ENCODE measurements at places on chromosomes 13 and 19.

GRCh38 chr19:51709575-51709974, 14.2 kb downstream of the HAS1 start:
- no peak overlapping the region for H3K27ac ChIP-seq
- DNase-seq, result no peak
- peaks cover 31% of the 10 kb centered on the region for H3K36me3 ChIP-seq
- peaks cover 3% of the 10 kb centered on the region for H3K4me1 ChIP-seq

DNA sequence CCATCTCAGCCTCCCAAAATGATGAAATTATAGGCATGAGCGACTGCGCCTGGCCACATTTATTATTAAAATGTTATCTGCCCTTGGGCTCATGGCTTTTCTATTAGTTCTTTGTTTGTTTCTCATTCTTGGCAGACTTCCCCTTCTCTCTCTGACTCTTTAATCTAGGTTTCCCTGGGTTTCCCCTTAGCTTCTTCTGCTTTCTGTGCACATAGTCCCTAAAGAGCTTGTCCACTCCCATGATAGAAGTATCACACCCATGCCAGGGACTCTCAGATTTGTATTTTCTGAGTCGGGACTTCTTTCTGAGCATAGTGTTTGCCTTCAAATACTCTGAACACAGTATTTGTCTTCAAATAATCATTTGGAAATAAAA, 38.6 kb upstream of the ITM2B start:
- H3K36me3 ChIP-seq, result no peaks in the 10 kb centered on the region
- H3K4me1 ChIP-seq, result no peaks in the 10 kb centered on the region

DNA sequence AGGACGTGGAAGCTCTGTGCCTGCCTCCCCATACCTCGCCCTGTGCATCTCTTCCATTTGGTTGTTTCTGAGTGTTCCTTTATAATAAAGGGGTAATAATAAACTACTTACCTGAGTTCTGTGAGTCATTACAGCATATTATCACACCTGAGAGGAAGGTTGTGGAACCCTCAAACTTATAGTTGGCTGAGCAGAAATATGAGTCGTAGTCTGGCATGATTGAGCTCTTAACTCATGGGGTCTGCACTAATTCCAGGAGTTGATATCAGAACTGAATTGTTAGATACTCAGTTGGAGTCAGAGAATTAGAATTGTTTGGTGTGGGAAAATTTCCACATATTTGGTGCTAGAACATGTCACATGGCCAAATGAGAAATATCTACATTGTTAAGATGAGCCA, 52.4 kb upstream of the HTR2A start:
- no peak for DNase-seq
- H3K36me3 ChIP-seq, result no peaks in the 10 kb centered on the region
- H3K4me1 ChIP-seq, result no peaks in the 10 kb centered on the region
- no peak overlapping the region for H3K27ac ChIP-seq

- H3K4me1 ChIP-seq, result no peaks in the 10 kb centered on the region
- H3K4me3 ChIP-seq, result no peak overlapping the region
- no peak overlapping the region for H3K27ac ChIP-seq
Observed at GRCh38 chr13:66994097-66994496, 236.0 kb downstream of the PCDH9 start.

DNA sequence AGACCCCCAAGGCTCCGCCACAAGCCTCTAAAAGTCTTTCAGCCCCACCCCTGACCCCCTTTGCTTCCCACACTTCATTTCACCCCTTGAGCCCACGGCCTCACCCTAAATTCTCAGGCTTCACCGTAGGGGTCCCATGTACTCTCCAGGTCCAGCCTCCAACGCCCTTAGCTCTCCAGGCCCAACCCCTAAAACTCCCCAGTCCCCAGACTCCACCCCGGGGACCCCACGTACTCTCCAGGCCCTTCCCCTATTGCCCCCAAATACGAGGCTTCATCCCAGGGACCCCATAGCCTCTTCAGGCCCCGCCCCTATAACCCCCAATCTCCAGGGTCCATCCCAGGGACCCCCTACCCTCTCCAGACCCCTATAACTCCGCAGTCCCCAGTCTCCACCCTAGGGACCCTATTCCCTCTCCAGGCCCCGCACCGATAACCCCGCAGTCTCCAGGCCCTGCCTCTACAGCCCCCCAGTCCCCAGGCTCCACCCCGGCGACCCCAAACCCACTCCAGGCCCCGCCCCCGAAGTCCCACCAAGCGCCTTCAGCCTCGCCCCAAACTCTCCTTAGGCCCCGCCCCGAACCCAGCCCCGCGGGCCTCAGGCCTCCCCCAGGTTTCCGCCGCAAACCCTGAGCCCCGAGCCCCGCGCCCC, 619 bp downstream of the MED16 start:
- no peak for DNase-seq
- H3K36me3 ChIP-seq, result peaks cover 35% of the 10 kb centered on the region
- peaks cover 7% of the 10 kb centered on the region for H3K4me1 ChIP-seq
- H3K27me3 ChIP-seq, result no peaks in the 10 kb centered on the region
- H3K27ac ChIP-seq, result peak overlapping the region; percentile 18

Measured in trophoblast cell (in vitro differentiated cells and primary cell).